ENCODE measurements at places on chromosomes 2 and 18.

GRCh38 chr18:49613141-49613640, 51.3 kb downstream of the LIPG start:
- no peak for DNase-seq

- DNase-seq = no peak
These were observed 56.9 kb upstream of the CCDC141 start for GRCh38 chr2:179106676-179107428.

DNA sequence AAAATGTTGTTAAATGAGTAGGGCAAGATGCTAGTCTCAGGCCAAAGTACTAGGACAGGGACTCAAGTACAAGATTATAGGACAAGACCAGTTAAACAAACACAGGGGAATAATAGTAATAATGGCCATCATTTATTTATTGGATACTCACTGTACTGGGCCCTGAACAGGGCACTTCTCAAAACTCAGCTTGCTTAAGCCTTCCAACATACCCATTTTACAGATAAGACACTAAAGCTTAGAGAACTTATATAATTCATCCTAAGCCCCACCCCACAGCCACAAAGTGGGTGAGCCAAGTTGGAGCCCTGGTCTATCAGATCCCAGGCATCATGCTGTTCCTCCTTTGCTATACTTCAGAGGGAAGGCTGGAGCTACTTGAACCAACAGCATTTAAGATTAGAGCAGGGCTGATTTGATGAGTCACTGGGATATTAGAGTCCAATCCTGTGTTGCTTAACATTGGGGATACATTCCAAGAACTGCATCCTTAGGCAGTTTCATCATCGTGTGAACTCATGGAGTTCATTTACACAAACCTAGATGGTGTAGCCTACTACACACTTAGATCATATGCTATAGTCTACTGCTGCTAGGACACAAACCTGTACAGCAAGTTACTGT, 153.6 kb downstream of the MTCL1 start:
- DNase-seq = no peak

- DNase-seq = peak; percentile 56
These were observed 11.6 kb downstream of the ZEB2 start for GRCh38 chr2:144508172-144508851.

- no peak for DNase-seq
These were observed 114.0 kb downstream of the ACAA2 start for GRCh38 chr18:49699303-49699702.

GRCh38 chr2:215029936-215030335, 108.5 kb downstream of the ABCA12 start:
- no peak for DNase-seq

GRCh38 chr18:25187521-25188192, 164.3 kb downstream of the ZNF521 start:
- no peak for DNase-seq

GRCh38 chr2:7427293-7428060, 510.3 kb downstream of the RNF144A start:
- peak; percentile 73 for DNase-seq

DNA sequence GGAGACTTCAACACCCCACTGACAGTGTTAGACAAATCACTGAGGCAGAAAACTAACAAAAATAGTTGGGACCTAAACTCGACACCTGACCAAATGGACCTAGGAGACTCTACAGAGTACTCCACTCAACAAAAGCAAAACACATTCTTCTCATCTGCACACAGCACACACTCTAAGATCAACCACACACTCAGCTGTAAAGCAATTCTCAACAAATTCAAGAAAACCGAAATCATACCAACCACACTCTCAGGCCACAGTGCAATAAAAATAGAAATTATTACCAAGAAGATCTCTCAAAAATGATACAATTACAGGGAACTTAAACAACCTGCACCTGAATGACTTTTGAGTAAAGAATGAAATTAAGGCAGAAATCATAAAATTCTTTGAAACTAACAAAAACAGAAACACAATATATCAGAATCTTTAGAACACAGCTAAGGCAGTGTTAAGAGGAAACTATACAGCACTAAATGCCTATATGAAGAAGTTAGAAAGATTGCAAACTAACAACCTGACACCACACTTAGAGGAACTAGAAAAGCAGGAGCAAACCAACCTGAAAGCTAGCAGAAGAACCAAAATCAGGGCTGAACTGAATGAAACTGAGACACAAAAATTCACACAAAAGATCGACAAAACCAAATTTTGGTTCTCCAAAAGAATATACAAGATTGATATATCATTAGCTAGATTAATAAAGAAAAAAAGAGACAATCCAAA, 46.3 kb downstream of the RTTN start:
- DNase-seq = no peak

DNA sequence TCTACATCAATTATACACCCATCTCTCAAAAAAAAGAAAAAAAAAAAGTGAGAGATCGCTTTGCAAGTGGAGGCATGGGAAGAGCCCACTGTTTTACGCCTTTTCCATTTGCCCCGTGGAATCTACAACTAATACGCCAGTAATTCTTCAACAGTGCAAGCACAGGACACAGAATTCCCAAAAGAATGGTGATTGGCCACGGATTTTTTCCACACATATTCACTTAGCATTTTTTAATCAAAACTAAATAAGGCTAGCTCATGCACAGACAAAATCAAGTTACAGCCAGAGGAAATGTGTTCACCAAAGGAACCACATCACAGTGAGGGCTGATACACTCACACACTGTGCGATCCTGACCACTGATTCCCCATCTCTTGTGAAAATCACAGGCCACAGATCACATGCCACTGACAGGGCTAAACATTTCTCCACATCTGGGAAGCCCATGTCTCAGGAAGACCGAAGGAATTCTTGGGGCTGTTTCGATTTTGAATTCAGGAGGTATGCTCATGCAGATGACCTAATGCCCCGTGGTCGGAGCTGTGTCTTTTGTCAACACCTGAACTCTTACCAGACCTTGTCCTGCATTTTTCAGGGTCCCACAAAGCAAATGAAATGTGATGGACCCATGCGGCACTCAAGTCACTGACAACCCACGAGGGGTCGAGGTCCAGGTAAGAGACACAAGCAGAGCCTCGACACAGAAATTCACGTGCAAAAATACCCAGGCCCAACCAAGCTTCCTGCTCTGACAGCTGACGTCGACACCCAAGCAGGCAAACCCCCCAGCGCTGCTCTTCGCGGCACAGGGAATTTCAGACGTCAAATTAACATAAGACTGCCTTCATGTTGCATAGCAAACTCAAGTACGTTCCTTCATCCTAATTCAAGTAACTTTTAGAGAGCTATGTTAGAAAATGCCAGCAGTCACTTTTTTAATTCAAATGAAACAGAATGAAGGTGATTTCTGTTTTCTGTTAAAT, 69.6 kb downstream of the ZNF516 start:
- no peak for DNase-seq

- DNase-seq = no peak
These were observed 10.7 kb downstream of the LPIN1 start for GRCh38 chr2:11757101-11757500.

- no peak for DNase-seq
These were observed 149.2 kb downstream of the ABCA12 start for GRCh38 chr2:214989187-214989586.

DNA sequence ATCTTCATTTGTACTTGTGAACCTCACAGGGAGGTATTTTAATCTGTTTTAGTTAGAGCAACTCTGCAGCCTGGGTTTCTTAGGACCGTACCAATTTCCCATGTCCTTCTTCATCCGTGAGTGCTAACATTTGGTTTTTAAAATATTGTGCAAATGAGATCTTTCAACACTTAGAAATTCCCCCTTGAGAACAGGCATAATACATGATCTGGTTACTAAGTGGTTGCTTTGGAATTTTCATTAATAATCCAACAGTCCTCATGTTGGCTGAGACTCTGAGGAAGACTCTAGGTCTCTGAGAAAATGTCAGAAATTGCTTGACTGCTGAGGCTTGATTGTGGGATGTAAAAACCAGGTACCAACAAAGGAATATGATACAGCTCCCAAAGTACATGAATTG, 125.6 kb upstream of the CDCA7 start:
- no peak for DNase-seq

GRCh38 chr2:199581408-199581807, 123.7 kb upstream of the SATB2 start:
- no peak for DNase-seq

GRCh38 chr2:234288974-234289455, 207.9 kb downstream of the ARL4C start:
- DNase-seq = peak; percentile 76

- no peak for DNase-seq
These were observed 366.9 kb upstream of the ZEB2 start for GRCh38 chr2:144886862-144887261.

DNA sequence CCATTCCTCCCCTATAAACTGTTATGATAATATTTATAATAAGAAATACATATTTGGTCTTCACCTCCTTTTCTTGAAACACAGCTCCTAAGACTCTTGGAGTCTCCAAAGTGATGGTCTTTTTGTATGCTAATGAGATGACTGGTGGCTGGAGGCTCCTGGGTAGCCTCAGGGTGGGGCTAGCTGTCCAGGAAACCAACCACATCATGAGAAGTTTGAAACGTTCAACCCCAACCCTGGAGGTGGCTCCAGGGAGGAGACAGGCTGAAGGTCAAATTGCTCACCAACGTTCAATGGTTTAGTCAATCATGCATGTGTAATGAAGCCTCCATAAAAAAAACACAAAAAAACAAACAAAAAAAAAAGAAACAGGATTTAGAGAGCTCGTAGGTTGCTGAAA, 298.7 kb upstream of the MGAT5 start:
- no peak for DNase-seq

DNA sequence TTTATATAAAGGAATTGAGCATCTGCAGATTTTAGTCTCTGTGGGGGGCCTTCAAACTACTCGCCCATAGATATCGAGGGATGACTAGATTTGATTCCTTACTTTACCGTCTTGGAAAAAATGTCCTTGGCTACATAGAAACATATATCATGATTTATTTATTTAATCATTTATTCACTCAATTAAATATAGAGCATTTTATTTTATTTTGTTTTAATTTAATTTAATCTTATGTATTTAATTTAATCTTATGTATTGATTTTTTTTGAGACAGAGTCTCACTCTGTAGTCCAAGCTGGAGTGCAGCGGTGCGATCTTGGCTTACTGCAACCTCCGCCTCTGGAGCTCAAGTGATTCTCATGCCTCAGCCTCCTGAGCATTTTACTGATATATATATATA, 105.4 kb downstream of the SCN9A start:
- DNase-seq = no peak

DNA sequence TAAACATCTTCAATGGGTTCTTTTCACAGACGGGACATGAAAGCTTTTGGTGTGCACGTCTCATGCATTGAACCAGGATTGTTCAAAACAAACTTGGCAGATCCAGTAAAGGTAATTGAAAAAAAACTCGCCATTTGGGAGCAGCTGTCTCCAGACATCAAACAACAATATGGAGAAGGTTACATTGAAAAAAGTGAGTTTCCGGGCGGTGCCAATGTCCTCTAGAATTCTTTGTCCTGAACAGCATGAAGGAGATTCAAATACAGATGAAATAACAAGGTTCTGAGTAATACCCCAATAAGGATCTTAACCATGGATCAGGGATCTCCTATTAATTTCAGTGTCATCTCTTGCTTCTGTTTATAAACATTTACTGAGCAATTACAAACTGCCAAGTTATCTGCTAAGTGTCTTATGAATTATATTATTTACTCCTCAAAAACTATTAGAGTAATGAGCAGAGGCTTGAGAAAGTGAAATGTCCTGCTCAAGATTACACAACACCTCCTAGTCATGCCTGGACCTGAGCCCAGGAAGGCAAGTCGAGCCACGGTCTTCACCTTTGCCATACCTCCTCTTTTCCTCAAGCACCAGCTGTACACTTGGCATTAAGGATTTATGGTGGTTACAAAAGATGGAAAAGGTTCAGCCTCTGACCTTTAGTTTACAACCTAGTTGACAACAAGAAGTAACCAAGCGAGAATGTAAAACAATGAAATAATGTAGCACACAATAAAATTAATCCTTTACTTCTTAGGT, 22.6 kb downstream of the DHRS9 start:
- no peak for DNase-seq

DNA sequence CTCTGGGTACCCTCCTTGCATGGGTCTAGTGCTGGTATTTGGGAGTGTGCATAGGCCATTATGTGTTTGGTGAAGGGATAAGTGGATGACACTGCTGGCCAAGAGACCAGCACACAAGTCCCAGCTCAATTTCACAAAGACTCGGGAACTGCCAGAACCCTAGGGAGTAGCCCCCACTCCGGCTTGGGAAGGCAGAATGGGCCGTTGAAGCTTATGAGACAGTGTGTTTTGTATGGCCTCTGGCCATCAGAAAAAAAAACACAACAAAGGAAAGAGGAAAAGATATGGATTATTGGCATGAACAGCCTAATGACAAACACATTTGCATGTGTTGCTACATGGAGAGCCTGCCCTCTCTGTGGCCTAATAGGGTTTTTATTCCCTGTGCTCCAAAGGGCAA, 144.2 kb downstream of the TTC32 start:
- no peak for DNase-seq

DNA sequence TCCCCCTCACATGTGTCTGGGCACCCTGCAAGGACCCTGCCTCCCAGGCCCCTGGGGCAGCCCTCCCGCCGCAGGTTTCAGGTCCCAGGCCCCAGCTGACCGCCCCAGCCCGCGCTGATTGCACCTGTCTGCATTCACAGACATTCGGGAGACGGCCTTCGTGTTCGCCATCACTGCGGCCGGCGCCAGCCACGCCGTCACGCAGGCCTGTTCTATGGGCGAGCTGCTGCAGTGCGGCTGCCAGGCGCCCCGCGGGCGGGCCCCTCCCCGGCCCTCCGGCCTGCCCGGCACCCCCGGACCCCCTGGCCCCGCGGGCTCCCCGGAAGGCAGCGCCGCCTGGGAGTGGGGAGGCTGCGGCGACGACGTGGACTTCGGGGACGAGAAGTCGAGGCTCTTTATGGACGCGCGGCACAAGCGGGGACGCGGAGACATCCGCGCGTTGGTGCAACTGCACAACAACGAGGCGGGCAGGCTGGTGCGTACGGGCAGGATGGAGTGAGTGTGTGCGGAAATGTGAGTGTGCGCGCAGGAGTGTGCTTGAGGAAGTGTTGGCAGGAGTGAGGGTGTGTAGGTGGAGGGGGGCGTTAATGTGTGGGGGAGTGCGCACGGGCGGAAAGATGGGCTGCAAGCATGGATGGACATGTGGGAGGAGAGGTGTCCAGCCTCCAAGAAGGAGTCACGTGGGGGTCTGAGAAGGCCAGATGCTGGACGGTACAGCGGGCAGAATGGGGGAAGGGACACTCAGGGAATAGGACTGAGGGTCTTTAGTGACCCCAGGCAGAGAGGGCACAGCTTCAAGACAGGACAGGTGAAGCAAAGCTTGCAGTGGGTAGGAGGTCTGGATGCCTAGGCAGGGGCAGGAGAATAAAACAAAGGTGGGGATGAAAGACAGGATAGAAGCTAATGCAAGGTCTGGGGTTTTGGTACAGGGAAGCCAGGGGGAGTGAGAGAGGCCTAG, 9.0 kb upstream of the WNT10A start:
- DNase-seq = no peak

All from CD4-positive, alpha-beta T cell treated with Interleukin-1 beta for 1 hour (primary cell).